ENCODE measurements at places on chromosomes 4 and X.

DNA sequence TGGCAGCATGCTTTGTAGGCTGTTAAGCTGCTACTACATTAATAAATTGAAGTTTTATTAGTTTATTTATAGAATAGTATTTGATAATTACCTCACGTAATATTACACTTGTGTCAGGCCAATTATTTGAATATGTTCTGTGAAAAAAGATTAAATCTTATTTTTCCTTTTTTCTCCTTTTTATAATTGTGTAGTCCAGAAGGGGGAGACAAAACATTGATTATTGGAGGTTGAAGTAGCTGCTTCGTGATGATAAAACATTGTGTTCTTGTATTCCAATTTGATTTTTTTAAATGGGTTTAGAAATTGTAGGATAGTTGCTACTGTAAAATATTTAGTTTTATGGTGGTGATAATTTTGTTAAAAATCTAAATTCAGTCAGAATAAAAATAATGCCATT lies 85.7 kb downstream of the DIAPH2 start:
- DNase-seq: peak; percentile 2

- peak; percentile 41 for DNase-seq
Observed at GRCh38 chr4:3369781-3370674, 71.7 kb upstream of the HGFAC start.

DNA sequence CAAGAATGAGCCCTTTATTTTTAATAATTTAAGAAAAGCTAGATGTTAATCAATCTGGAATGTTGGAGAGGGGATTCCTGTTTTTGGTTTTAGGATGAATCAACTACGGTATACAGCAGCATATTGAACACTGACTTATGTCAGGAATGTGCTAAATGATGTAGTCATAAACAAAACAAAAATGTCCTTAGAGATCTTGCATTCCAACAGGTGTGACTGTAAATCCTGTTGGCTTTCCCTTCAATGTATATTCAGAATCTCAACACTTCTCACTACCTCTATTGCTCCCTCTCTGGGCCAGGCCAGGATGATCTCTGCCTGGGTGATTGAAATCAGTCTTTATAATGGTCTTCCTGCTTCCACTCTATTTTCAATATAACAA lies 37.8 kb upstream of the BDH2 start:
- no peak for DNase-seq

GRCh38 chr4:140049024-140049848 lies 104.7 kb downstream of the MAML3 start:
- DNase-seq: peak; percentile 62

DNA sequence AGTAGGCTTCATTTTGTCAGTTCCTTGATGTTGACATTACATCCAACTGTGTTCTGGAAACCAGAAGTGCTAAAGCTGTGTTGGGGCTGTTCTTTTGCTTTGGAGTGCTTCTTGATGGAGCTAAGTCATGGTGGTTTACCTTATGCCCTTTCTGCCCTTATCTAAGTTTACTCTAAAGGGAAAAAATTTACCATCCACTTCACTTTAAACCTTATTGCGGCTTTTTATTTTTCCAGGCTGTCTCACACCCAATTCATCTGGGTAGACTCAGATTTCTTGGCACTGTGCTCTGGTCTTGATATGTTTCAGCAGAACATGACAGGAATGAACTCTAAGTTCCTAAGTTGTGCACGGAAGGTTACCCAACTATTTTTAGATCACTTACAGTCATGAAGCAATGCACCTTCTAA lies 104.7 kb upstream of the TTC29 start:
- DNase-seq: no peak

Measured in urothelium cell line (cell line).